ENCODE measurements at places on chromosomes 13 and 19.

DNA sequence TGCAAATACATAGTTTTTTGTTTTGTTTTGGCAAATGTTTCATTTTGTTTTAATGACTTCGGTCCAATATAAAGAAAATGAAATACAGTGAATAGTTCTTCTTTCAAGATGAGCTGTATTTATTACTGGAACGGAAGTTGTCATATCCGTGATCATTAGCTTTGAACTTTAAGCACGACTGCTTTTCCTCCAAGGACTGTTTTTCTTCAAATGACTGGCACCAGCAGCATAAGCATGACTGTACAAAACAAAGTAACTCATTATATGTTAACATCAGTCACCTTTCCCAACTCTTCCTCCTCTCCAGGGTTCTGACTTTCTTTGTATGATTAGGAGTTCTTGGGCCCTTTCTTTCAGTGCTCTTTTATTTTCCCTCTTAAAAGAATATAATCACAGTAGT lies 20.5 kb downstream of the EDNRB start:
- DNase-seq, result no peak

- DNase-seq, result no peak
Observed at GRCh38 chr19:3575949-3576673, 3.4 kb downstream of the HMG20B start.

DNA sequence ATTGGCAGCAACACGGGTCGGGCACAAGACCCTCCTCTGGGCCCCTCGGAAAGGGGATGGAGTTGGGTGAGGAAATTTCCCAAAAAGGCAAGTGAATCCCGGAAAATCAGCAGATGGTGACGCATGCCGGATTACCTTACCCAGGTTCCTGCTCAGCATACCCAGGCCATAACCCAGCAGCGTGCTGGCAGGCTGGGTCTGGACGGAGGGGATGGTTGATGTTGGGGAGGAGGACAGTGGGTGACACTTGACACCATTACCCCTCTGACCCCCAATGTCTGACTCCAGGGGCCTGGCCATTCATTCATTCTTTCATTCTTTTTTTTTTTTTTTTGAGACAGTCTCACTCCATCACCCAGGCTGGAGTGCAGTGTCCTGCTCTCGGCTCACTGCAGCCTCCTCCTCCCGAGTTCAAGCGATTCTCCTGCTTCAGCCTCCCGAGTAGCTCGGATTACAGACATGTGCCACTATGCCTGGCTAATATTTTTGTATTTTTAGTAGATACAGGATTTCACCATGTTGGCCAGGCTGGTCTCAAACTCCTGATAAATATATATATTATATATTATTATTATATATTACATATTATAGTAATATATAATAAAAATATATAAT lies 799 bp downstream of the PVR start:
- DNase-seq, result peak; percentile 86

DNA sequence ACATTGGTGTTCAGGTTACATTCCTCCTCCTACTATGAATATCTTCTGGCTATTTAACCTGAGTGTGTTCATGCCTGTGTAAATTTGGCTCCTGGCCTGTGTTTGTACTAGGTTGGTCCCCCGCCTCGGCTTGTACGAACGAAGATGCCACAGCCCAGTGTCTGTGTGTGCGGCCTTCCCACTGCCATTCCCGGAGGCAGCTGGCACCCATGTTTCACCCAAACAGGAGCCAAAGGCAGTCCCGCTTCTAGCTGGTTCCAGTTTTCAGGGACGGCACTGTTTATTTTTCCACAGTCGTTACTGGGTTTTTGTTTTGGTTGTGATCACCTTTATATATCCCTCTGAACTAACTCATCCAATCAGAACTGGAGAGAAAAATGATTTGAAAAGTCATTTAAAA lies 102.5 kb upstream of the ZNF536 start:
- DNase-seq, result no peak

GRCh38 chr19:2630352-2631001 lies 72.0 kb downstream of the GNG7 start:
- DNase-seq, result no peak

DNA sequence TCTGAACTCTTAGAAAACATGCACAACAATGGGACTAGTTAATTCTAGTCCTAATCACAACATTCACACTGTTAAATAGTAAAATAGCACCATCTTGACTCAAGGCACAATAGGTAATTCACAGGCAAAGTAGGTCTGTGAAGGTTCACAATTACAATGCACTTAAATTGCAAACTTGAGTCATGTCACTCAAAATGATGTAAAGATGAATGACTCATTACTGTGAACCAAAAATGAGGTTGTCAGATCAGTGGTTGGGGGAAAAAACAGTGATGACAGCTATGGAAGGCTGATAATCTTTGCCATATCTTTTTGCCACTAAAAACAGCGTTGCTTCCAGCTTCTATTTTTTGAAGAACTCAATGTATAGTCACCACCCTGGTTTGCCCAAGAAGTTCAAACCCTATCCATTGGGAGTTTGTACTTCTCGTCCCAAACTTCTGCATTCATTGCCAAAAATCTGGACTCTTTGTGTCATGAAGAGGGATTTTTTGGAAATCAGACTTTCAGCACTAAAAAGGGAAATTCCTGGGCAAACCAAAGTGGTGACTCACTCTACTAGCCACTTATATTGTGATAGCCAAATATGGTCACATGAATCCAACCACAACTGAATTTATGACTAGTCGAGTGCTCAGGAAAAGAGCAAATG lies 200.9 kb upstream of the TMTC4 start:
- DNase-seq, result no peak

GRCh38 chr13:32093006-32093405 lies 61.4 kb downstream of the FRY start:
- no peak for DNase-seq

GRCh38 chr13:43170506-43170905 lies 147.1 kb downstream of the DNAJC15 start:
- no peak for DNase-seq

DNA sequence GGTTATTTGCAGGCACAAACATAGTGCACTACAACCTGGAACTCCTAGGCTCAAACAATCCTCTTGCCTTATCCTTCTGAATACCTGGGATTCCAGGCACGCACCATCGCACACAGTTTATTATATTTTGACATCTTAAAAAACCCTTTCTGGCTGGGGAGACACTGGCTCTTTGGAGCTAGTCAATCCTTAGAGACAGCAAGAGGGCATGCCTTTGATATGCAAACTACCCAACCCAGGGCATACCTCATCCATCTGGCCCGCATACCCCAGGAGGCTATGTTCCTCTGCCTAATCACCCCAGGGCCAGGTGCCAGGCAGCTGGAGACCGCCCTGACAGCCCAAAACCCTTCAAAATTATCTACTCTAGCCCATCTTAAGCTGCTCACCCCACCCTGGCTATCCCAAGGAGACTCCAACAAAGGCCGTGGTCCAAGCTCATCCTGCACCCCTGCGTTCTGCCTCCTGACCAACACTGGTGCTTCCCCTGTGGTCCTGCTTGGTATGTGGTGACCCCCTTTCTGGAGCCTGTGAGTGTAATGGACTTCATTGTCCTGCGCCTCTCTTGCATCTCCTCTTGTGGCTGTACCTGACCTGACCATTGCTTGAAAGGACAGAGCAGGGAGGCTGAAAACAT lies 86.4 kb downstream of the RGCC start:
- DNase-seq, result no peak

DNA sequence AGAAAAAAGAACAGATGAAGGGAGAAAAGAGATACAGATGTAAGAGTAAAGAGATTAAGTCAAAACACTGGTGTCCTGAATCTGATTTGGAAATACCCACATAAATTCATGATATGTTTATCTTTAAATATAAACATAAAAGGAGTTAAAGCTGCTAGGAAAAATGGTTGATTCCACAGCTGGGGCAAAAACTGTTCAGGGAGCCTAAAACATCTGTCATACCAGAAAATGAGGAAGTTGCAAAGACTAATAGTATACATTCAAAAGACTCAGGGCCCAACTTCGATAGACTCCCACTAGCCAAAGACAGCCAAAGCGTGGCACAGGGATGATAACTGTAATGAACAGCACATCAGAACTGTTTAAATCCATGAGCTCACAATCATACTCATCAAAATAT lies 62.0 kb downstream of the ABCC4 start:
- no peak for DNase-seq

Measured in small intestine (tissue), 16 donors.